ENCODE measurements at places on chromosomes 16 and 17.

- peak; percentile 68 for DNase-seq
These were observed 1.2 kb upstream of the TCAP start for GRCh38 chr17:39663688-39664580.

GRCh38 chr17:48558057-48558830 is 13.3 kb upstream of the HOXB2 start:
- no peak for DNase-seq

DNA sequence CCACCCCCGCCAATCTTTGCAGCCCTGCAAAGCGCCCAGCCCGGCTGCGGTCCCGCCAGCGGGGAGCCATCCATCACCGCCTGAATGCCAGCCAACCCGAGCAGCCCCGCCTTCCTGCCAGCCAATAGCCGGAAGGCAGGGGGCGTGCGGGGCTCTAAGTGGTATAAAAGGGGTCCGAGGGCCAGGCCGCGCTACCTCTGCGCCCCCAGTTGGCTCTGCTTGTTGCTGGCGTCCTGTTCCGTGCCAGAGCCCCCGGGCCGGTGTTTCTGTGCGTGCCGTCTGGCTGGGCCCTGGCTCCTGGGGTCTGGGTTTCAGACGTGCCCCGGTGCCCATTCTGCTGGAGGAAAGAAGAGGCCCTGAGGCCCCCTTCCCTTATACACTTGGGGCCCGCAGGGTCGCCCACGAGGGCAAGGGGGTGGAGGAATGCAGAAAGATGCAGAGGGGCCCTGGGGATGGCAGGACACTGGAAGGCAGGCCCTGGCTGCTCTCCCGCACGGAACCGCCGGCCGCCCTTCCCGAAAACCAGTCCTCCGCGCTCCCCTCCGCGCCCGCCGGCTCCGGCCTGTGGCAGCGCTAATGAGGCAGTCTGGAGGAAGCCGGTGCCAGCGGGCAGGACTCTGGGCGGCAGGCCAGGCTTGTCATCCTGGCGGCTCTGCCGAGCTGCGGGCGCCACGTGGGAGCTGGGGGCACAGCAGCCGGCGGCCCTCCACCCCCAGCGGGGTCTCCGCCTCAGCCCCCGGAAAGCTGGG is 14.0 kb downstream of the COPZ2 start:
- DNase-seq = peak; percentile 92

DNA sequence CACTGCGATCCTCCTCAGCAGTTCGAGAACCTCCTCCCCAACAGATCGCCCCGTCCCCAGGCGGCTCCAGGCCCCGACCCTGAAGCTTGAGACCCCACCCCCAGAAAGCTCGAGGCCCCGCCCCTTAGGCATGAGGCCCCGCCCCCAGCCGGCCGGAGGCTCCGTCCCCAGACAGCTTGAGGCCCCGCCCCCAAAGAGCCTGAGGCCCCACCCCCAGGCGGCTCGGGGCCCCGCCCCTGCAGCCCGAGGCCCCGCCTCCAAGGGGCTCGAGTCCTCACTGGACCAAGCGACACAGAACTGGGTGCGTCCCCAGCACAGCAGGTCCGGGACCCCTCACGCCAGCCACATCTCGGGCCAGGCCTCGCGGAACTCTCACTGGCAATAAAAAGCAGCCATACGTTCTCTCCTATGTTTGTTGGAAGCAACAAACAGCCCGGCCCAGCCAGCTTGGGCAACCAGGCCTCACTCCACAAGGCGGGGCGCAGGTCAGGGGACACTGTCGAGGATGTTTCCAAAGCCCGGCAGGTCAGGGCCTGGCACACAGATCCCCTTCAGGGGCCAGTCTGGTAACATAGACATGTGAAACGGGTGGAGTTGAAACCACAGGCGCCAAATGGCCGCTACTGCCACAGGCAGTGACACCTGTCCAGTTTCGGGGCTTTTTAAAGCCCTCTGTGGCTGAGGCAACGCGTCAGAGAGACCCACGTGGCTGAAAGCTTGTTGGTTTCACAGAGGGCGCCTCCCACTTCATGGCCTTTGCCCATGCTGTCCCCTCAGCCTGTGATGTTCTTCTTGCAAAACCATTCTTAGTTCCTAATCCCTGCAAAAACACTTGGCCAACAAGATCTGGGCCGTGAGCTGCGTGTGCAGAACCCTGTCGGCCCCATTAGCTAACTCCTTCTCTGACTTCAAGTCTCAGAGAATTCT is 224.2 kb downstream of the PARN start:
- DNase-seq = no peak

- no peak for DNase-seq
These were observed 4.4 kb downstream of the GPR142 start for GRCh38 chr17:74371653-74372147.

GRCh38 chr17:49696233-49696761 is 11.5 kb downstream of the SLC35B1 start:
- no peak for DNase-seq

- DNase-seq = no peak
These were observed 19.3 kb downstream of the C16orf87 start for GRCh38 chr16:46811682-46812081.

- peak; percentile 96 for DNase-seq
These were observed 99.5 kb downstream of the SYCE1L start for GRCh38 chr16:77298418-77299360.

All from foreskin fibroblast (primary cell).